RPMI7951 (cell line): ENCODE measurements at places on chromosomes 5 and 9. TPM values are rescaled to one million over a fixed set of nuclear protein-coding genes. Genes with fewer than 3 reads are reported as not detected.

PAEP gene
- total RNA-seq = 0.39 TPM in 1 of 2 replicates, not detected in the other

FBP2 gene
- total RNA-seq = not detected in 2 replicates

HACD4 gene
- total RNA-seq = under 0.01 and 0.24 TPM in 2 replicates

IFNA13 gene
- not detected in 2 replicates for total RNA-seq

ARPC5L gene
- total RNA-seq = 21.0 and 33.8 TPM in 2 replicates

CDH9 gene
- not detected in 2 replicates for total RNA-seq

CDH18 gene
- 14.8 and 22.2 TPM in 2 replicates for total RNA-seq

TNPO1 gene
- 112 and 127 TPM in 2 replicates for total RNA-seq

IFNA21 gene
- not detected in 2 replicates for total RNA-seq

COL27A1 gene
- 2.8 and 4.7 TPM in 2 replicates for total RNA-seq

MPDZ gene
- 13.7 and 17.3 TPM in 2 replicates for total RNA-seq

IFNB1 gene
- not detected in 2 replicates for total RNA-seq

SHLD3 gene
- 6.2 and 6.4 TPM in 2 replicates for total RNA-seq

NNT gene
- total RNA-seq = 35.2 and 44.0 TPM in 2 replicates

DCAF10 gene
- 17.9 and 19.9 TPM in 2 replicates for total RNA-seq

PCSK1 gene
- total RNA-seq = 4.6 TPM in 2 replicates

CXCL14 gene
- total RNA-seq = not detected in 2 replicates

GRXCR2 gene
- total RNA-seq = not detected in 2 replicates

C5orf52 gene
- not detected in 2 replicates for total RNA-seq

SLC31A2 gene
- total RNA-seq = 11.4 and 13.3 TPM in 2 replicates

SPATA31D4 gene
- total RNA-seq = not detected in 2 replicates

CTNNAL1 gene
- 114 and 136 TPM in 2 replicates for total RNA-seq

IL7R gene
- total RNA-seq = 1.6 and 2.0 TPM in 2 replicates

MEIKIN gene
- not detected in 2 replicates for total RNA-seq

HINT1 gene
- total RNA-seq = 434 and 451 TPM in 2 replicates

PCDHGA4 gene
- 3.8 and 4.8 TPM in 2 replicates for total RNA-seq

F2RL2 gene
- total RNA-seq = 18.7 and 24.2 TPM in 2 replicates

MARVELD2 gene
- total RNA-seq = 1.1 and 2.5 TPM in 2 replicates

CNTFR gene
- not detected in 2 replicates for total RNA-seq

PCDHA12 gene
- total RNA-seq = not detected in 2 replicates

ZNF366 gene
- not detected in 2 replicates for total RNA-seq

PTPDC1 gene
- total RNA-seq = 9.5 and 11.3 TPM in 2 replicates

SKP2 gene
- total RNA-seq = 33.7 and 39.3 TPM in 2 replicates

PCDHA9 gene
- total RNA-seq = not detected in 2 replicates

EPB41L4A gene
- under 0.01 and 0.12 TPM in 2 replicates for total RNA-seq

CCDC192 gene
- total RNA-seq = not detected in 2 replicates

ARSB gene
- total RNA-seq = 18.5 and 19.3 TPM in 2 replicates

FAXDC2 gene
- 3.4 and 6.4 TPM in 2 replicates for total RNA-seq

ZNF618 gene
- 2.7 and 2.9 TPM in 2 replicates for total RNA-seq

MYOZ3 gene
- 0.78 TPM in 1 of 2 replicates, not detected in the other for total RNA-seq

LVRN gene
- 0.20 and 0.60 TPM in 2 replicates for total RNA-seq

SHROOM1 gene
- total RNA-seq = 4.8 and 6.1 TPM in 2 replicates

ANXA2R gene
- total RNA-seq = 2.6 and 3.2 TPM in 2 replicates

SPACA9 gene
- total RNA-seq = 3.3 and 5.6 TPM in 2 replicates

HNRNPK gene
- 629 and 646 TPM in 2 replicates for total RNA-seq

SPINK13 gene
- not detected in 2 replicates for total RNA-seq

SLCO6A1 gene
- 0.29 and 0.60 TPM in 2 replicates for total RNA-seq

PCDHGB4 gene
- 12.0 and 12.7 TPM in 2 replicates for total RNA-seq

TMEM215 gene
- not detected in 2 replicates for total RNA-seq

PCDHGC3 gene
- total RNA-seq = 75.6 and 81.8 TPM in 2 replicates

ELOVL7 gene
- total RNA-seq = 0.10 TPM in 1 of 2 replicates, not detected in the other

NMUR2 gene
- total RNA-seq = not detected in 2 replicates

NRARP gene
- total RNA-seq = 0.12 TPM in 1 of 2 replicates, not detected in the other

GABRA6 gene
- not detected in 2 replicates for total RNA-seq

PDLIM4 gene
- 0.48 TPM in 1 of 2 replicates, not detected in the other for total RNA-seq
